ENCODE measurements at places on chromosomes 1 and 21.

GRCh38 chr1:178959543-178960460 lies 65.9 kb upstream of the FAM20B start:
- no peak for DNase-seq

- peak; percentile 69 for DNase-seq
These were observed 57.3 kb upstream of the EFHD2 start for GRCh38 chr1:15352128-15352957.

GRCh38 chr1:1721201-1721600 lies 3.0 kb downstream of the CDK11A start:
- no peak for DNase-seq

GRCh38 chr1:34928699-34929496 lies 552 bp downstream of the DLGAP3 start:
- no peak for DNase-seq

GRCh38 chr1:235468970-235469369 lies 35.3 kb downstream of the B3GALNT2 start:
- peak; percentile 76 for DNase-seq

- no peak for DNase-seq
These were observed at the start of gene TNFRSF14 for GRCh38 chr1:2556277-2556677. Gene TNFRSF14, plus strand, starts transcription at chr1:2556371. Its CDS starts 294 bp downstream, at chr1:2556665.

GRCh38 chr1:36628804-36629203 lies 146.1 kb upstream of the CSF3R start:
- no peak for DNase-seq

DNA sequence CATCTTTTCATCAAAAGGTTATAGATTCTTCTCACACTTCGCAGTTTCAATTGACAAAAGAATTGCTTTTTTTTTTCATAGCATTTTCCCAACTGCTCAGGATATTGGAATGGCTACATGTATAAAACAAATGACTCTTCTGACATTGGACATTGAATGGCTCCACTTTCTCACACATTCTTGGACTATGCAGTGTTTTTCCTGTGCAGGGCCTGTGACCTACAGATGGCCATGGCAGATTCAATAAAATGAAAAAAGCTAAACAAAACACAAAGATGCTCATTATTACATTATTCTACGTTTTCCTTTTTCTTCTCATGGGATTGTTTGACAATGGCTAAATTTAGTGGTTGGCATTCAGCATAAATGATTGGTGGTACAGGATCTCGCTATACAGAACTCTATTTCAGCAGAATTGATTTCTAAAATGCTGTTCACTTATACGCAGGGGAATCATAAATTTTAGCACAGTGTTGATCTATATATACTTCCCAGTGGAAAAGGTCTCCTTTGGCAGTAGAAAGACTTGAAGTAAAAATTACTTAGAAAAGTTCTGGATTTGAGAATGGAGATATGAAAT lies 115.6 kb upstream of the ADAMTS5 start:
- no peak for DNase-seq

GRCh38 chr1:56446531-56447098 lies 132.7 kb downstream of the PLPP3 start:
- peak; percentile 44 for DNase-seq

GRCh38 chr21:31476263-31477022 lies 132.4 kb upstream of the TIAM1 start:
- peak; percentile 8 for DNase-seq

DNA sequence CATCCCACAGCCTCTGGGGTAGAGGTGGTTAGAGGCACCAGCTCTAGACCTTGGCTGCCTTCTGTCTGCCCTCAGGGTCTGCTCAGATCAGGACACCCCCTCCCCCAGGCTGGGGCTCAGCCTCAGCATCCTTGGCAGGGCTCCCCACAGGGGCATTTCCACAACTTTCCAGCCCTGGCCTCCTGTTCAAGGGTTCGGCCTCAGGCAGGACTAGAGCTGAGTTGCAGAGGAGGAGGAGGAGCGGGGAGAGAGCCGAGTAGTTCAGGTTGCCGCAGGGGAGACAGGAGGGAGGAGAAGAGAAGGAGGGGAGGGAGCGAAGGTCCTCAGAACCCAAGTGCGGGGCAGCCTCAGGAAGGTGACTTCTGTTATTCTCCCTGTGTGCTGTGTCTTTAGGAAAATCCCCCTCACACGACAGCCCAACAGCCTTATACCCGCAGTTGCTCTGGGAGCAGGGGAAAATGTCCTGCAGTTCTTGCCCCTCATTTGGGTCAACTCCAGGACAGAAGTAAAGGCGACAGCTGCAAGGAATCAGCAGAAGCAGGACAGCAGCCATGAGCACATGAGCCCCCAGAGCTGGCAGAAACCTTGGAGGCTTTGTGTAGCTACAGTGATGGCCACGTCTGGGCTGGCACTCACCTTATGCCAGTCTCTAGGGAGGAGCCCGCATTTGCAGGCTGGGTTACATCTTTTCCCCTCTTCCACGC lies 46.5 kb upstream of the TENT5B start:
- no peak for DNase-seq

GRCh38 chr1:48688102-48688760 lies 88.5 kb downstream of the BEND5 start:
- DNase-seq, result no peak

GRCh38 chr1:104387716-104388508 lies 638.2 kb downstream of the AMY1C start:
- DNase-seq, result no peak

DNA sequence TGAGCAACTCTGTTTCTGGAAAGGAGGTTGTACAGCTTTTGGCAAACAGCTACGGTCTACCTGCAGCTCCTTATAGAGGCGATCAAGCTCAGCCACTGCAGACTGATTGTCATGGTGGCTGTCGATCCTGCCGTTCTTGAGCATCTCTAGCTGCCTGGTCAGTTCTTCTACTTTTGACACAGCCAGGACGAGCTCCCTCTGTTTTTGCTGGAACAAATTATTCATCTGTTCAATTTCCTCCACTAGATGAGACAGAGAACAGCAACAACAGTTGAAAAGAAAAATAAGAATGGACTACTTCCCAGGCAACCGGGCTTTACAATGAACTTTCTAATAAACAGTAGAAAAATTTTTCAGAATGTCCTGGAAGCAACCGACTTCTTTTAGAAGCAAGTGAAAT lies 42.5 kb downstream of the TP53BP2 start:
- no peak for DNase-seq

DNA sequence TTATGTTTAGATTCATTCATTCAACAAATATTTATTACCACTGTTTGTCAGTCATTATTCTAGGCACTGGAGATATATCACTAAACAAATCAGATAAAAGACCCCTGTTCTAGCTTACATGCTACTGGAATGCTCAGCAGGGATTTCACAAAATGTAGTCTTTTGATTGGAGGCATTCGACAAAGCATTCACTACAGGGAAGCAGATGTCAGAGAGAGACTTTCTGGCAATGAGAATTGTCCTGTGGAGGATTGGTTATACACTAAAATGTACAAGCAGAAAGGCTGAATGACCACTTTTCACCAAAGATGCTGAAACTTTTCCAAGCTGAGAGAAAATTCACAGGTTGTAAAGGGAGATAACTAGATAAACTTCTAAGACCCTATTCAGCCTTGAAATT lies 57.7 kb downstream of the SCMH1 start:
- DNase-seq, result no peak

- DNase-seq, result no peak
These were observed 667 bp upstream of the NID1 start for GRCh38 chr1:236065509-236066005.

DNA sequence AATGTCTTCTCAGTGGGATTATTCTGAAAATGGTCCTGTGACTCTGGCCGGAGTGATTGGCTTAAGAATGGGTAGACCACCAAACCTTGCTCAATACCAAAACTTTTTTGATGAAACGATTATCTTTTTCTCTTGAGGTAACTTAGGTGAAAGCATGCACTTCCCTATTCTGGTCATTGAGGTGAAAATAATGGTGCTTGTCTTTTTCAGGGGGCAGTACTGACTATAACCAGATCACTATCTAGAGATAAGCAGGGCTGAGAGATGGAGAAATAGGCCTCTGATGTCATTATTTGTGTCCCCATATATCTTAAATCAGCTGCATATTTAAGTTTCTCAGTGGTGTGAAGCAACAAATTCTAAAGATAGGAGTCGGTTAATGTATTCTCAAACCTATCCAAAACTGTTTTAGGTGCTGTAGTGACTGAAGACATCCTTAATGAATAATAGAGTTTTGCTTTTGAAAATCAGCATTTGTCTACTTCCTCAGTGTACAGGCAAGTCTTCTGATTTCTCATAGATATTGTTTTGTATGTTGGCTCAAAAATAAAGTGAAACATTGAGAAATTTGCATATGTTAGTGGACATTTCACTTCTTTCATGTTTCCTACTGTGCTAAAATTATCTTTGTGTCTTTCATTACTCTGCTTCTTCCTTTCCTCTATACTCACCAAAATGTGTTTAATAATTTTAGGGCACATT lies 735.3 kb upstream of the ADGRL4 start:
- no peak for DNase-seq

- no peak for DNase-seq
These were observed 105.3 kb upstream of the DPT start for GRCh38 chr1:168834225-168834872.

DNA sequence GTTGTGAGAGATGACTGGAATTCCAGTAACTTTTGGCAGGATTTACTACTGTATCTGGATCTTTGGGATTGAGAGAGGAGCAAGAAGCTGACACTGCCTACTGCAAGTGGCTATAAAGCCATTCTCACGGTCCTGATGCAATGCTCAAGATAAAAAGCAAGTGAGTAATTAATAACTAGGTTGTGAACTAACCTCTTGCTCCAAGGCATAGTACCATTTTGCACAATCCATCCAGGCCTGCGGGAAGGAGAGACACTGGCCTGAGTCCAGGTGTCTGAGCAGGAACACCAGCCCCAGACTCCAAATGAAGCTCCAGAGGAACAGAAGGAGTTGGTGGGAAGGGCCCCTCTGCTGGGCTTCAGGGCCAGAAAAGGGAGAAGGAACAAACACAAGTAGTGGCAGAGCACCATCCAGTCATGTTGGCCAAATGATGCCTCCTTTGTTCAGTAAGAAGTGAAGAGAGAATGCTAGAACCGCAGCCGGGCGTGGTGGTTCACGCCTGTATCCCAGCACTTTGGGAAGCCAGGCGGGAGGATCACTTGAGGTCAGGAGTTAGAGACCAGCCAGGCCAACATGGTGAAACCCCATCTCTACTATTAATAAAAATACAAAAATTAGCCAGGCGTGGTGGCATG lies 9.9 kb upstream of the SLC45A3 start:
- no peak for DNase-seq

DNA sequence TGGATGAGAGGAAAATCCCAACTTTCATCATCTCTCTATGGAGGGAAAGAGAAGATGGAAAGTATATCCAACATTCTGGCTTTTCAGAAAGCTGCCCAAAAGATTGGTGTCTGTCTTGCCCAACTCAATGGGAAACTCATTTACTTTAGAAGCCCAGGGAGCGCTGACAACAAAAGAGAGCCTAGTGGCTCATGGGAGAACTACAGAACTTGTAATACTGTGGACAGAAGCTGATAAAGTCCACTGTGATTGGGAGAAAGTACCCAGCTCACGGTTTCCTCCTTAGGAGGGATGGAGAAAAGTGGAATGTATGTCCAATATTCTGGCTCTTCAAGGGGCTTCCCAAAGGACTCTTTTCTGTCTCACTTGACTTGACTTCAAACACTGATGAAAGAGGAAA lies 66.0 kb downstream of the RGS21 start:
- no peak for DNase-seq

- DNase-seq, result no peak
These were observed 78.4 kb downstream of the KCND3 start for GRCh38 chr1:111911061-111911460.
